ENCODE measurements at places on chromosomes 3 and 15.

- DNase-seq, result no peak
Measured at GRCh38 chr3:111904376-111905241, 45.5 kb downstream of the PHLDB2 start.

DNA sequence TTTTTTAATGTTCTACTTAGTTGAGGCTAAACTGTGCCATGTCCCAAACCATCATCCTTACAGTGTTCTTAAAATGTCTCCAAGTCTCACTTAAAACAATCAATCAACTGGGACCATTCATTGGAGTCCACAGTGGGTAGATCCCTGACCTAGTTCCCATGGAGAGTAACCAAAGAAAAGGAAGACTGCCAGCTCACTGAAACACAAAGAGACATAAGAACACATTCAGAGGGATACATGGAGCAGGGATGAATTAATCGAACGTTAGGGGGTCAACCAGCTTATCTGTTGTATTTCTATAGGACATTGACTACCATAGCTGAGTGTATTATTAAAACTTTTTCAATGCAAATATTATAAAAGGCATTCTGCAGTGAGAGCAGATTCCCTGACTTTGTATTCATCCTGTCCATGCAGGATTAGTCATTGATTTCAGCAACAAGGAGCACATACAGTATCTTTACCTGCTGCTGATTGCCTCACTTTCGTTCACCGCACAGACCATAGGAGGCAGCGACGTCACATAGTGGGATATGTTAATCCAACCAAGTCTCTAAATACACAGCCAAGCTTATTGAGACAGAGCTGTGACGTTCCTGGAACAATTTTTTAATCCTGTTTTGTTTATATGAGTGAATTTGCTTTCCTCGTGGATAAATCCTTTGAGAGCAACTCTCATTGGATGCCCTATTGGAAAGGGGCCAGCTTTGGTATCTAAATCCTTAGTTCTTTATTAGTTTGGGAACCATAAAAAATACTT is 364.9 kb upstream of the RBMS3 start:
- no peak for DNase-seq

GRCh38 chr15:25862071-25862471 is 1.1 kb downstream of the ATP10A start:
- DNase-seq, result no peak

DNA sequence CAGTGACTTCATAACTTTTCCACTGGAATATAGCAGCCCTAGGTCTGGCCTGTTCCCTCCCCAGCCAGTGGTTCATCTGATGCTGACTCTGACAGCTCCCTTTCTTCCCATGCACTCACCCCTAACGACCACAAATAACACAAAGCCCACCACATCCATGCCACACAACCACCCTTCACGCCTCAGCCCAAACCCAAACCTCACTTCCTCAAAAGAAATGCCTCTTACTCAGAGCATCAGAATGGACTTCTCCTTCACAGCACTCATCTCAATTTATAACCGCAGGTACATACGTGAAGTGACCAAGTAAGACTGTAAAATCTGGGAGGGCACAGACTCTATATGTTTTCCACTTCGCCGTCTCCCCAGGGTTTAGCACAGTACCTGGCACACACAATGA is 1.1 kb downstream of the RBSN start:
- DNase-seq, result no peak

DNA sequence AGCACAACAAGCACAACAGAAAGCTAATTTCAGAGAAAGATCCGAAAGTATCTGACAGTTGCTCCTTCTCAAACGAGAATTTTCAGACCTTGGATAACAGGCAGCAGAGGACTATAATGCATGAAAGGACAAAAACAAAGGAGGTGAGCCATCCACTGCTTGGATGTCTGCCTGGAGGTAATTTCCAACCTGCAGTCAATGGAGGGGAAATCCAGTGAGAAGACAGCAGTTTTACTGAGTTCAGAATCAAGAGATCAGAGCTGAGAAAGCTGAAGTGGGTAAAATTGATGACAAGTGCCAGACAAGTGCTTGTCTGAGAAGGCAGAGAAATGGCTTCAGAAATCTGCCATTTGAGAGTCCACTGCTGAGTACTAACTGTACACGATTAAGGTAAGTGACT is 22.1 kb downstream of the UBE3A start:
- no peak for DNase-seq

DNA sequence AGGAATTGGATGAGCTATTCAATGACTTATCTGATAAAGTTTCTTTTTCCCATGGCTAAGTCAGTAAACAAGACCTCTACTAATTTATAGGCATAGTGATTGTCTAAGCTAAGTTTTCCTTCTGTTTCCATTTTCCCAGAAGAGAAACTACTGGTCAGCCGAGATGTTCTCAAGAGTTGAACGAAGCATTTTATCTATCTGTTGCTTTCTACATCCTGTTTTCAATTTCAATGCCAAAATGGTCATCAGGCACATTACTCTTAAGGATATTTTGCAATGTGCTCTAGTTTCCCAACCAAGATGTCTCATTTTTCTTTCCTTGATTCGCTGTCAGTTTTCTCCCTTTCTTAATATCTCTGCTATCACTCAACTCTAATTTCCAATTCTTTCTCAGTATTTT is 228.7 kb downstream of the MBNL1 start:
- no peak for DNase-seq

GRCh38 chr15:57160823-57161560 is 215.3 kb upstream of the CGNL1 start:
- DNase-seq, result no peak

- DNase-seq, result no peak
Measured at GRCh38 chr3:98793971-98794370, 30.8 kb downstream of the ST3GAL6 start.

DNA sequence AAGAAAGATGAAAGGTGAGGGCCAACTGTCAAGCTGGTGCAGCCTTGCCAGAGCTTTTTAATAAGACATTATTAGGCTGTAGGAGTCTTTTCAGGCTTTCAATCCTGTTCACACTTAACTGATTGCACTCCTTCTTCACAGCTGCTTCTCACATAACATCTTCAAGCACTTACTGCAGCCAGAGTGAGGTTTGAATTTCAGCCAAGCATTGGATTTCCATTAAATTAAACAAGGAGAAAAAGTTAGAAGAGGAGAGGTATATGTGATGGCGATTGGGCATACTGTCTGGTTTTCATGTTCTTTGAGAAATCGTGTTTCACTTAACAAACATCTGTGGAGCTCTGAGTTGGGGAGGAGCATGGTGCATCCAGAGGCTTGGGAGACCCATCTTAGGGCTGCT is 392.8 kb upstream of the LRRC3B start:
- DNase-seq, result no peak

- DNase-seq, result no peak
Measured at GRCh38 chr3:138260611-138261010, 69.0 kb downstream of the NME9 start.

- no peak for DNase-seq
Measured at GRCh38 chr3:57434041-57434440, 110.1 kb downstream of the DNAH12 start.

GRCh38 chr15:94164971-94165370 is 66.4 kb upstream of the MCTP2 start:
- no peak for DNase-seq

GRCh38 chr15:101810456-101810855 is 1.5 kb upstream of the OR4F15 start:
- DNase-seq, result no peak

- DNase-seq, result no peak
Measured at GRCh38 chr15:62742409-62743171, 300.0 kb upstream of the TPM1 start.

GRCh38 chr15:83443076-83443847 is 3.9 kb upstream of the SH3GL3 start:
- DNase-seq, result no peak

GRCh38 chr3:184257083-184257915 is 4.1 kb downstream of the CAMK2N2 start:
- DNase-seq, result no peak

- no peak for DNase-seq
Measured at GRCh38 chr3:36480911-36481648, 100.8 kb downstream of the STAC start.

- no peak for DNase-seq
Measured at GRCh38 chr3:114384558-114384903, 90.7 kb downstream of the TIGIT start.

GRCh38 chr3:145820170-145820569 is 340.8 kb downstream of the PLOD2 start:
- DNase-seq, result no peak

- no peak for DNase-seq
Measured at GRCh38 chr15:67413770-67414390, 107.1 kb upstream of the C15orf61 start.

GRCh38 chr15:100999369-100999768 is 80.2 kb downstream of the LRRK1 start:
- DNase-seq, result no peak

GRCh38 chr15:52551762-52552161 is 17.1 kb downstream of the ARPP19 start:
- no peak for DNase-seq

DNA sequence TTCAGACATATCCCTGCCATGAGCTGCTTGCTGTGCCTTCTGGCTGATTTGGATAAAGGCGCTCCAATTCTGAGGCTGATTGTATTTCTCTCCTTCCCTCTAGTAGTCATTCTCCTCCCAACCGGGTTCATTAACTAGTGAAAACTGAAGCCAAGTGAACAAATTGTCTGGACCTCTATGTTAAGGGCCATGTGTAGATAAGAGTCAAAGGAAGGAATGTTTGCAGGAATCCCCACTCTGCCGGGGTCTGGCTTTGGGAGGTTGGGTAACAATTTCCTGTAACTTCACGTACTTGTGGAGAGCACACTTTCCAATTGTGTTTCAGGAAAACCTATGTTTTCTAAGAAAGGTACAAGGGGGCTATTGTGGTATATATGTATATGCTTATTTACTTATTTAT is 38.2 kb upstream of the SUCLG2 start:
- DNase-seq, result no peak

GRCh38 chr3:168183774-168184173 is 88.0 kb upstream of the GOLIM4 start:
- no peak for DNase-seq

Data from D721Med (cell line).